Forelimb muscle (tissue), 1 donor: ENCODE measurements at places on chromosomes 1 and 21. TPM values are rescaled to one million over a fixed set of nuclear protein-coding genes. Genes with fewer than 3 reads are reported as not detected.

BEND5 gene
- polyA plus RNA-seq, result 10.3 TPM

GJB5 gene
- 0.16 TPM for polyA plus RNA-seq

UTS2 gene
- not detected for polyA plus RNA-seq

SPRR2G gene
- polyA plus RNA-seq, result not detected

AKR7A3 gene
- polyA plus RNA-seq, result 1.4 TPM

SAMD11 gene
- polyA plus RNA-seq, result 5.6 TPM

DNA sequence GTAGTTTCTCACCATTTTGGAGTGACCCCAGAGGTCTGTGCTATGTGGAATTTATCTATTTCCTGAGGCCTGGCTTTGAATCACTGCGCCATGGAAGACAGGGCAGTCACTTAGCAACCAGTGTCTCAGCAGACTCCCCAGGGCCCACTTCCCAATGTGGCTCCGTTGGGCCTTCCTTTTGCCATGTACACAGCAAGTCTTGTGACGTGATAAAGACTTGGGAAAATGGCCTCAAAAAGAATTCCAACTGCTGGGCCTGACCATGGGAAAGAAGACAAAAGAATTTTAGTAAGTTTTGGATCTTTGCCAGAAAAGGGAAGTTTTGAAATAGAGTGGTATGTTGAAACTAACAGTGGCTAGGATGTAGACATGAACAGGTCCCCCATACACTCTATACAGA is 36.2 kb downstream of the TLR5 start:
- DNase-seq, result no peak

DNA sequence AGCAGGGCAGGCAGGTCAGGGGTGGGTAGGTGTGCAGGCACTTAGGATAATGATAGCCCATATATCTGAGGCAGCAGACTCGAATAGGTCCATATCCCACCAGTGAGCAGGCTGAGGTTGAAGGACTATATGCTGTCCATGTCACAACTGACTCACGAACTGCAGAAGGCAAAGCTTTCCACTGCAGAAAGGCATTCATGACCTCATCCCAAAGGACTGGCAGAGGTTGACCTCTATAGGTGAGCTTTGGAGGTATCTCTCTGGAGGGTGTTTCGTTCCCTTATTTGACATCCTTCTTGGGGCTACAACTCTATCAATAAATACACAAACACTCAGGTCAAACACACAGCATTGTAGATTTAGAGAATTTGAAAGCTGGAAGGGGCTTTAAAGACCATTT is 42.8 kb upstream of the MARK1 start:
- DNase-seq, result no peak

GRCh38 chr21:25790122-25790877 is 55.5 kb downstream of the GABPA start:
- no peak for DNase-seq

DNA sequence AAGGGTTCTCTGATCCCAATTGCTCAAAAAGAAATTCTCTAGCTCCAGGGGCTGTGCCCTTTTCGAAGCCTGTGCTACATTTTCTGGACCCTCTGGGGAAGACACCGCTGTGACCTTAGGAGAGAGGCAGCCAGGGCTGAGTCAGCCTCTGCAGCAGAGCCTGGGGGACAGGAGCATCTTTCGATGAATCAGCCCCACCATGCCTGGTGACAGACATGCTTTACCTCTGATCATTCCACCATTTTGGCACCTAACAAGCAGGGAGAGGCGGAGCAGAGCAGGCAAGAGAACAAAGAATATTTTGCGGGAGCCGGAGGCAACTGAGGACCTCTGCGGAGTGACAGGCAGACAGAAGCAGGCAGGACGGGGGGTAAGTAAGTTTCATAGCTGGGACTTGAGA is 84.9 kb downstream of the VWA5B1 start:
- no peak for DNase-seq

DNA sequence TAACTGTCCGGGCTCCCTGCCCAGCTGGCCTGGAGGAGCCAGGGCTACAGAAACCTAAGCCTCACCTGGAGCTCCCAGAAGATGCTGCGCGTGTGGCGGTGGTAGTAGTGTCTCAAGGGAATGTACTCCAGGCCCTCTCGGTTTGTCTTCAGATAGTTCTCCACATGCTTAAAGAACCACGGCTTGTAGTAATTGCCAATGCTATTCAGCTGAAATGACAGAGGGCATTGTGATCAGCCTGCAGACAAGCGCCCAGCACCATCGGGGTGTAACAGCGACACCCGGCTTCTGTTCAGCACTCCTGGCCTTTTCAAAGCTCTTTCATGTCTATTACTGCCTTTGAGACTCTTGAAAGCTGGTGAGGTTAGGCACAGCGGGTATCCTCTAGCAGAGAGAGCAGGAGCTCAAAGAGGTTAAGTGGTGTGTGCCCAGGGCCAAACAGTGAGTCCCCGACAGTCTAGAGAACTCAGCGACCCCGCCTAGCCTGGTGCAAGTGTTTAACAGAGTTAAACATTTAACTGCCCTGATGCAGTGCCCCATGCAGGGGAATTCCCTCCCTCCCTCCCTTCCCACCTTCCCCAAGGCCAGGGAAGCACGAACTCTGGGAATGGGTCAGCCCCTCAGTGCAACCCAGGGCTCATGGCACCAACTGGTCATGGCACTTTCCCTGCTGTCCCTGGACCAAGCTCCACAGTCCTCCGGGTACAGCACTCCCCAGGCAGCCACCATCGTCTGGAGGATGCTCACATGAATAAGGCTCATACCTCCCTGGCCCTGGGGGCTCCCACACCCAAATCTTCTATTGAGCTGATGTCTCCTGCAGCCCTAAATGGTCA is 21.5 kb downstream of the DHCR24 start:
- no peak for DNase-seq

DNA sequence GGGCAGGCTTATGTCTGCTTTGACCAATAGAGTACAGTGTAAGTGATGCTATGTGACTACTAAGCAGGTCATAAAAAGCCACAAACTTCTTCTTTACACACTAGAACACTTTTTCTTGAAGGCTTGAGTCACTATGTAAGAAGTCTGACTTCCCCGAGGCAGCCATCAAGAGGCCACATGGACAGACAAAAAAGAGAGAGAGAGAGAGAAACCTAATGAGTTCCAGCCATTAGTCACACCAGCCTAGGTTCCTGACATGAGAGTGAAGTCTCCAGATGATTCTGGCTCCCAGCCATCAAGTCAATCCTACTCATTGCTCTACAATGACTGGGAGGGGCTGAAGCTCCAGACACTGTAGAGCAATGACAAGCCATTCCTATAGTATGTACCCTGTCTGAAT is 101.4 kb downstream of the LHX9 start:
- no peak for DNase-seq

DNA sequence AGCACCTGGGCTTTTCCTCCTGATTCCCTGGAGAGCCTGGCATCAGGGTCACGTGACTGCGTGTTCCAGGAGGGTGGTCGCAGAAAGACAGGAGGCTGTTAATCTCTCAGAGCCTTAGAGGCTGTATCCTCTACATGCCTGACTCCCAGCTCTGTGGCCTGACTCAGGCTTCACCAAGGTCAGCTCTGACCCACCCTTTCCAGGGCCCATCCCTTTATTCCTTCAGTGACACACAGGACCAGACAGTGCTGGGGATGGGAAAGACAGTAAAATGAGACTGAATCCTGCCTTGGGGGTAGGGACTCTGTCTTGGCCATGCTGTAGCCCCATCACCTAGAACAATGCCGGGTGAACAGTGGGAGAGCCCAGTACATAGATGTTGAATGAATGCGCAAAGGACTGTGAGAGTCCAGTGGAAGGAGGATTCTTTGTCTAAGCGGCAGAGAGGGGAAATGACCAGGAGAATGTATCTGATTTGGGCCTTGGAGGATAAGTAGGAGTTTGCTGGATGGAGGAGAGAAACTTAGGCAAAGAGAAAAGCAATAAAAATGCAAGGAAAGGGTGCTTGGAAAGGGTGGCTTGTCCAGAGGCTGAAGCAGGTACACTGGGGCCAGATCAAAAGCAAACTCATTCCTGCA is 33.0 kb downstream of the EPHX1 start:
- no peak for DNase-seq

DNA sequence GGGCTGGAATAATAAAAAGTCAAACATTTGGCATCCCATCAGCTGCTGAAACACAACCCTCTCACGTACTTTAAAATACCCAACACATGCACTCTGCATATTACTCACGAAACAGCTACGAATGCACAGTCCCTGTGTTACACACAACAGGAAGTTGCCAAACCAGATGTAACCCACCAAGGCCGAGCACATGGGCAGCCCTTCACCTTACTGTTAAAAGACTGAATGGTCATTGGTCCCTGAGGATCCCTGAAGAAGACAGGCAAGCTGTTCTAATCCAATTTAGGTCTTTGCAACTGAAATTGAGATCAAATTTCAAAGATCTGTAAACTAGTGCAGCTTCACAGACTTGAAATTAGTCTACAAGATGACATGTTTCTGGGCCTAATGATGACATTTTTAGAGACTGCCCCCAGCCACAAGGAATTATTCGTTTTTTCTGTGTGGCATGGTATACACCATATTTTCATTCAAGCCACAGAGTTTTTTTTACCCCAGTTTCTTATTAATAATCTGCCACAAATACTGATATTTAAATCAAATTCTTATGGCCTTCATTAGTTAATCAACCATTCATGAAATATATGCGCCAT is 25.6 kb upstream of the IER5 start:
- DNase-seq, result no peak

DNA sequence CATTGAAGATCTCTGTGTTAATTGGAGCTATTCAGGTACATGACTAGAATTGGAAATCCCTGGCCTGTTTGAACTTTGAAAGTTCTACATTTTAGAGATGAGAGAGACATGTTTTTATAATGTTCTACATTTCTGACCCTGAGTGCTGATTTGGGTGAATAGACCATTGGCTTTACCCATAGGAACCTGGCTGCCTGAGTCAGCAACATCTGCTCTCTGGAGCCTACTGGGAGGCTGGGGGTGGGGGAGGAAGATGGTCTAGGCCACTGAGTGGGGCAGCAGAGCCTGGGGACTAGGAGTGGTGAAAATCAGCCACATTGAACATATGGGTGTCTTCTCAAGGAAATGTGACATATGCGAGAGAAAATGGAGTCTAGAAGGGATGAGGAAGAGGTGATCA is 1.4 kb upstream of the VANGL1 start:
- no peak for DNase-seq

GRCh38 chr1:170668209-170669106 is 4.5 kb downstream of the PRRX1 start:
- DNase-seq, result no peak

DNA sequence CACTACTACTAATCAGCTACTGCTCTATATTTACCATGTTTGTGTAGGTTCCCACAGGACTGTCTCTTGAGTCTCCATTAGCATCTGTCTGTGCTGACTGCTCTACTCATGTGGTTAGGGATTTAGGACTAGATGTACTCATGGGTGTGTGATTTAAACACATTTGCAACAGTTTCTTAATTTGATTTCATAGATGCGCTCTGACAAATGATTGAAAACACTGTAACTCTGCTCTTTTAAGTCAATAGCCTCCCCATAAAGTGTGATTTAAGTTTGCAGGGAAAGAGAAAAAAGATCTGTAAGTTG is 809.3 kb downstream of the NCAM2 start:
- no peak for DNase-seq

DNA sequence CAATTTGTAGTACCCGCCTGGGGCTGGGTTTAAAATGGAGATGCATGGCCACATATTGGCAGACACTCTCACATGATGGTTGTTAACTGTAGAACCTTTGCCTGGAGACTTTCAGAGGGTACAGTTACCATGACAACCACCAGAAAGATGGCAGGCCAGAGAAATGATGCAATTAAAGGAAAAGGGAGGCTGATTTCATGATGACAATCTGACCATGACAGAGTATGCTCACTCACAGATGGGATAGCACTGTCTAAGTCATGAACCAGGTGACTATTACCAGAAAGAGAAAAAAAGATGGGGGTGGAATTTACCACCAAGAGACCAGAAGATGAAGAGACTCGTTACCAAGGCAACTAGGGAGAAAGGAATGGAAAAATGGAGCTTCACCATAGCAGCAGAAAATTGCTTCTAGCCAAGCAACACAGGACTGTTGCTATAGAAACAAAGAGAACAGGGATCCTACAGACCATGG is 3.5 kb upstream of the TRIT1 start:
- DNase-seq, result no peak

DNA sequence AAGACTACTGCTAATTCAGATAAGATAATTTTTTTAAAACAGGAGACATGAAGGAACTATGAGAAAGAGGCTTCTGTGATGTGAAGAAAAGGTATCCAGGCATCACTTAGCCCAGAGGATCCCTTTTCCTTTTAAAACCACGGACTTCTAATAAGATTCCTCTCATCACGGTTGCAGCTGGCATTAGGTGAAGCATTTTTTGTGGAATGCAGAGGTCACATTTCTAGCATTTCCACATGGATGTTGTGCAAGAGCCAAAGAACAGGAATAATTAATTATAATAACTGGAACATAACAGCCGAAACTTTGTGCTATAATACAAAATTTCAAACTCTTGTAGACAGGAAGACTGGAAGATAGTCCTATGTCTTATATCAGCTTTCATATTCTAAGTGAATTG is 27.6 kb downstream of the CYP2J2 start:
- DNase-seq, result no peak

- DNase-seq, result no peak
These were observed 32.7 kb upstream of the DHCR24 start for GRCh38 chr1:54919367-54920359.

- DNase-seq, result no peak
These were observed 8.6 kb downstream of the ZNF496 start for GRCh38 chr1:247322849-247323586.

GRCh38 chr1:182484067-182484466 is 34.1 kb downstream of the RGSL1 start:
- no peak for DNase-seq

DNA sequence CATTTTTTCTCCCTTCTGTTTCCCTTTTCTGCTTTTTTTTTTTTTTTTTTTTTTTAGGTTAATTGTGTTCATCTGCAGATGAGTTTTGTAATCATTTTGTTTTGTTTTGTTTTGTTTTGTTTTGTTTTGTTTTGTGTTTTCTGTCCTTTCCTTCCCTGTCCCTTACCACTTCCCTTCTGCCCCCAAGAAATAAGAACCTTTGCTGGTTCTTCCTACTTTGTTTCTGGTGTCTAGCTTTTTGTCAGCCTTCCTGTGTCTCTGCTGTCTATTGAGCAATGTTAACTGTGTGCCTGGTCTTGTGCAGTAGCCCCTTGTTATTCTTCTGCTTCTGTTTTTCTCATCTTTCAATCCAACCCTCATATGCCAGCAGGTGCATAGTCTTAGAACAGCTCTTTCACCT is 46.0 kb downstream of the MPZL1 start:
- no peak for DNase-seq

GRCh38 chr1:218665221-218665620 is 320.1 kb downstream of the TGFB2 start:
- peak; percentile 57 for DNase-seq

DNA sequence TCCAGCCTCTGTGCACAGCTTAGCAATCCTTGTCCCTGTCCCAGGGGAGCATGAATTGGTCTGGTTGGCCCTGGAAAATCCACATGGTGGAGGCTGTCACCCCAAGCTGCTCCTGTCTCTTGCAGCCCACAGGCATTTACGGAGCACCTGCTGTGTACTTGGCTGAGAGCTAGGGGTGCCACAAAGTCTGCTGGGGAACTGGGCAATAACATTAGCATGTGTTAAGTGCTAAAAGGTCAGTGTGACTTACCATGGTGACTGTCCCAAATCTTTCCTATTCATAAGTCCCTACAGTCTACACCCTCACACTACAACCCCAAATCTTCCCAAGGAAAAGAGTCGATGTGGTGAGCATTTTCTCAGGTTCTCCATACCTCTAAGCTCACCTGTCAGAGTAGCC is 53.6 kb upstream of the ARTN start:
- DNase-seq, result no peak
